ENCODE measurements at places on chromosomes 4 and X. TPM values are rescaled to one million over a fixed set of nuclear protein-coding genes. Genes with fewer than 3 reads are reported as not detected.

The TRIM60 gene
- not detected for total RNA-seq

The RASL11B gene
- total RNA-seq, result 6.0 TPM

GRCh38 chr4:4388836-4389575 lies 2.1 kb downstream of the NSG1 start:
- peak; percentile 41 for DNase-seq

- no peak for DNase-seq
Measured at GRCh38 chr4:80010316-80010715, 62.7 kb downstream of the ANTXR2 start.

GRCh38 chrX:2373615-2374014 lies 127.2 kb downstream of the DHRSX start:
- DNase-seq, result no peak

DNA sequence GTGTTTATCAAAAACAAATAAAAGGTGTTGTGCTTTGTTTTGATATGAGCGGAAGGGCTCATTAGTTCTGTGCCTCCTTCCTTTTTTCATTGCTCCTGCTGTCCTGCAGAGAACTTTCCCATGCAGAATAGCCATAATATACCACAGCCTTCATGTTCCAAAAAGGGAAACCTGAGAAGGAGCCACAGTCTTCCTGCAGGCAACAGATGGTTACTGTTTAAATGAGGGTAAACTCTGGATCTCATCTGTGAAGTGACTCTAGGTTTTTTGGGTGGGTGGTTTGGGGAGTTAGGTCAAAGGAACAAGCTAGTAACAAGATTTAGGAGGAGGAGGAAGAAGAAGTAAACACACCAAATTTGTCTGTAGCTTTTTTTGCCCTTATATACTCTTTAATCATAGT lies 131.8 kb downstream of the BMPR1B start:
- DNase-seq, result no peak

- DNase-seq, result no peak
Measured at GRCh38 chr4:79739912-79740311, 331.9 kb upstream of the GK2 start.

DNA sequence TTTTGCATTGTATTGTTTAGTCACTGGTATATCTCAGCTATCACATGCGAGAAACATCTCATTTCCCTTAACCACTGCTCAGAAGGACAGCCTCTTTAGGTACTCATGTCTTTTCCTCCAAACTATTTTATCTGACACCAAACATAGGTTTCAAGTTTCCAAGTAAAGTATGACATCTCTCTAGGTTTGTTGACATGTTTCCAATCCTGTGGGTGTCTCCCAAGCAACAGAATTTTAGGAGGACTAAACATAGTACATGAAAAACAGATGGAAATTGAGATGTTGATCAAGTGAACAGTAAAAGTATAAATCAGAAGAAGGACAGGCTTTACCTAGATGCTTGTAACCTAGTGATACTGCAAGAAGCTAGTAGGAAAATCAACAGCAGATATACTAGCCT lies 371.4 kb downstream of the DTHD1 start:
- no peak for DNase-seq

- DNase-seq, result peak; percentile 83
Measured at GRCh38 chr4:140004549-140004895, 149.5 kb downstream of the MAML3 start.

DNA sequence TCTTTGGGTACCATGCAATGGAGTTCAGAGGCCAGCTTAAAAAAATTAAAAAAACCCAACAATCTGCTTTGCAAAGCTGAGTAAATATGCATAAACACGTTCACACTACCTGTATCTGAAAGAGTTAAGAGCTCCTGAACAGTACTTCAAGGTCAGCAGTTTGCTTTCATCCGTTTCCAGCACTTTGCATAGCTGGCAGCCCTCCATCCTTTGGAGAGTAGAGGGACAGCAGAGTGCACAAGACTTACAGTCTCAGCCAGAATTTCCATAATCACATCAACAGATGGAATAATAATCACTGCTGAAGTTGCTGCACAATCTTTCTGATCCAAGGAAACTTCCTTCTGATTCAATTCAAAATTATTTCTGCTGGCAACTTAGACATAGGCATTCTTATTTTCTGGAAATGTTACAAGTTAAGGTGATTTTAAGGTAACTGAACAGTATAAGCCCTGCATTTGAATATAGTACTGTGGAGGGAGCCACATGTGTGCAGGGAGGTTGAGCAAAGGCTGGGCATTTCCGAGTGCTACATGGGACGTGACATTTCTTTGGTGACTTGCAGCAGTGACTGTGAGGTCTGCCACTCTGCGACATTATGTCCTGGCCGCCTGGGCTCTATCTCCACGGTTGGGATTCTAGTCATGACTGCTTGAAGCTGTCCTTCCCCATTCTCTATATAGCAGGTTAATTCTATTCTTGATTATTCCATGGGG lies 73.5 kb upstream of the EMCN start:
- peak; percentile 69 for DNase-seq

DNA sequence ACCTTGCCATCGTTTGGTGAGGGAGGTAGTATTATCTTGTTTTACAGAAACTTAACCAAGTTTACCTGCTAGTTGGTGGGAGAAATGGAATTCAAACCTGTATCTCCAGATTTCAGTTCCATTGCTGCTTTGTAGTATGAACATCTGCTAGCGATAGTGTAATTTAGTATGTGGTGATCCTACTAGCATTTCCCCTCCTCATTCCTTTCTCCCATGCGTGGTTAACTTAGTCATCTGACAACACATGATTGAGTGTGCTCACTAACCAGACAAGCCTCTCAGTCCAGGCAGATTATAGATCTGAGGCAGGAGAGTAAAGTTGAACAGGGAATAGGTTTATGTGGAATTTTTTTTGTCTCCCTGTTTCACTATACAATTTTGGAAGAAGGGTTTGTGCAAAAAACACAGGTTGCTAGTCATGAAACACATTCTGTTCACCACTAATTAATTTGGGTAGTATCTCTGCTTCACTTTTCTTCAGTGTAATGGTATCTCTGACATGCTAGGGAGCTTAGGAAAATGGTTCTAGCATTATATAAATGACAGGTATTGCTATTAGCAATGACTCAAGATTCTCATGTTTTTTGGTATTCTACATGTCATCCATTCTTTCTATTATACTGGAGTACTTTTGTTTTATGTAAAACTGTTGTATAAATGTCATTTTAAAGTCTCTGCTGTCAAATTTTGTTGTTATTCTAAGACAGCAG lies 21.7 kb downstream of the RBPJ start:
- no peak for DNase-seq

- no peak for DNase-seq
Measured at GRCh38 chr4:7928711-7929110, 10.9 kb downstream of the AFAP1 start.

- DNase-seq, result no peak
Measured at GRCh38 chr4:184293552-184293951, 75.9 kb upstream of the ENPP6 start.

- DNase-seq, result no peak
Measured at GRCh38 chr4:71866212-71866885, 82.5 kb upstream of the GC start.

GRCh38 chr4:187687697-187688096 lies 307.9 kb upstream of the ZFP42 start:
- DNase-seq, result no peak
